ENCODE measurements at places on chromosomes 1 and 21.
A peak's percentile ranks its signal among the peaks of the same experiment; 100 is the strongest.

GRCh38 chr1:37861151-37861550 is 1.8 kb upstream of the MTF1 start:
- no peak for DNase-seq

- no peak for DNase-seq
Observed at GRCh38 chr1:1176931-1177330, 3.3 kb downstream of the TTLL10 start.

GRCh38 chr1:227886993-227887696 is 60.6 kb downstream of the WNT9A start:
- DNase-seq = no peak

DNA sequence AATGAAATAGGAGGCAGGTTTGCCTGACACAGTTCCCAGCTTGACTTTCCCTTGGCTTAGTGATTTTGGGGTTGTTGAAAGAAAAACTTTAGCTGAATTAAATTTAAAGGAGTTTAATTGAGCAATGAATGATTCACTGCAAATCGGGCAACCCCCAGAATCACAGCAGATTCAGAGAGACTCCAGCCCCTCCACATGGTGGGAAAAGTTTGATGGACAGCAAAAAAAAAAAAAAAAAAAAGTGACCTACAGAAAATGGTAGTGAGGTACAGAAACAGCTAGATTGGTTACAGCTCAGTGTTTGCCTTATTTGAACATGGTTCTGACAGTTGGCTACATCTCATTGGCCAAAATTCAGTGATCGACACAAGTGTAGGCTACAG is 12.6 kb upstream of the IFNAR2 start:
- DNase-seq = no peak

- no peak for DNase-seq
Observed at GRCh38 chr21:41483415-41483814, 24.5 kb downstream of the TMPRSS2 start.

GRCh38 chr1:100606438-100606837 is 68.5 kb downstream of the GPR88 start:
- DNase-seq = no peak

GRCh38 chr1:46961066-46961758 is 19.9 kb upstream of the CYP4A11 start:
- DNase-seq = no peak

- DNase-seq = no peak
Observed at GRCh38 chr1:186518395-186518794, 57.5 kb upstream of the PDC start.

DNA sequence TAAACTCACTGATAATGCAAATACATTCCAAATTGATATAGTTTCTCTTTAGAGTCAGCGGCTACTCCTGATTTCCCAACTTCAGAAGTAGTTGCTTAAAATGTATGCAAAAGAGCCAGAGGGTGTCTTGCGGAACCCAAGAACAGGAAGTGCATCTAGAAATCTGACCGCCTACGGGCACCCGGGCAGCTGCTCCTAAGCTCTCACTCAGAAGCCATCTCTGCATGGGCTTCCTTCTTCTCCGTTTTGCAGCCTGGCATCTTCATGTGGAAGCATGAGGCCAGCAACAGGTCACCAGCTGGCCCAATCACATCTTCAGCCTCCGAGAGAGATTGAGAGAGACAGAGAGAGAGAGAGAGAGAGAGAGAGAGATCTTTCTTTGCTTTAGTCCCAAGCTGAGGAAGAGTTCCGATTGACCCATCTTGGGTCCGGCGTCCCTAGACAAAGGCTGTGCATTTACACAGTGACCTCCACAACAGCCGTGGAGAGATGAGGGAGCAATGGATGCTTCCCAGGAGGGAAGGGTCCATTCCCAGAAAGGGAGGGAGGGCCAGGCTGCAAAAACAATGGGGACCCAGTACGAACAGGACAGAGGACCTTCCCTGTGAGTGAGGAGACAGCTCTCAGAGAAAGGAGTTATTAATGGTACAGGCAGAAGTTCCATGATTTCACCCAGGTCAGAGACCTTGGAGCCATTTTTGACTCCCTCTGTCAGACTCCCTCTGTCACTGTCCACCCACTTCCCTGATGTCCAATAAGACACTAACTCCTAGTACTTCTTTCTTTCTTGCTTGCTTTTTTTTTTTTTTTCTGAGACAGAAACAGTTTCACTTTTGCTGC is 28.2 kb upstream of the SLC30A1 start:
- no peak for DNase-seq

- DNase-seq = no peak
Observed at GRCh38 chr21:31268090-31268489, 76.0 kb downstream of the TIAM1 start.

GRCh38 chr21:36047139-36047538 is 13.2 kb downstream of the SETD4 start:
- DNase-seq = no peak

GRCh38 chr1:73744985-73745384 is 453.0 kb downstream of the LRRIQ3 start:
- no peak for DNase-seq

GRCh38 chr1:231926340-231926739 is 299.8 kb downstream of the DISC1 start:
- peak; percentile 27 for DNase-seq

- DNase-seq = no peak
Observed at GRCh38 chr1:158675563-158676323, 10.8 kb downstream of the SPTA1 start.

GRCh38 chr1:188043536-188044245 is 1214.9 kb downstream of the PLA2G4A start:
- no peak for DNase-seq

DNA sequence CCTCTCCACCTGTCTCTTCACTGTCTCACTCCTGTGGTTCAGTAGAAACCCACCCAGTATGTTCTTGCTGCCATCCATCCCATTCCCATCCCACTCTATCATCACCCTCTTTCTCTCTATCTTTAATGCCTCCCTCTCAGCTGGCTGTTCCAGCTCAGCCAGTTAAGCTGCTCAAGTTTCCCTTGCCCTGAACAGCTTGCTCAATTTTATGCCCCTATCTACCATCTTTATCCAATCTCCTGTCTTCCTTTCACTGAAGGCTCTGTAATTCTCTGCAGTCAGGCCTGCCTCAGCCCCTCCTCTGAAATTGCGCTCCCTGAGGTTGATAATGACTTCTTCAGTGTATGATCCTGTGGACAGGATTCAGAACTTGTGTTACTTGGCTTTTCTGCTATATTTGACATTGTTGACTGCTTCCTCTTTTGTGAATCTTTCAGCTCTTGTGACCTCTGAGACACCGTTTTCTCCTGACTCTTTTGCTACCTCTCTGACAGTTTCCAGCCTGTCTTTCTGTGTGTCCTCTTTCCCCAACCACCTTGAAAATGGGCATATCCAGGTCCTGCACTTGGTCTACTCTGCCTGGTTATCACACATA is 13.9 kb upstream of the BCAR3 start:
- DNase-seq = no peak

- DNase-seq = peak; percentile 52
Observed at GRCh38 chr1:114670083-114671010, 498 bp upstream of the DENND2C start.

- no peak for DNase-seq
Observed at GRCh38 chr1:78722521-78722920, 72.9 kb downstream of the IFI44 start.

GRCh38 chr21:37849506-37850102 is 66.7 kb downstream of the KCNJ6 start:
- DNase-seq = no peak

DNA sequence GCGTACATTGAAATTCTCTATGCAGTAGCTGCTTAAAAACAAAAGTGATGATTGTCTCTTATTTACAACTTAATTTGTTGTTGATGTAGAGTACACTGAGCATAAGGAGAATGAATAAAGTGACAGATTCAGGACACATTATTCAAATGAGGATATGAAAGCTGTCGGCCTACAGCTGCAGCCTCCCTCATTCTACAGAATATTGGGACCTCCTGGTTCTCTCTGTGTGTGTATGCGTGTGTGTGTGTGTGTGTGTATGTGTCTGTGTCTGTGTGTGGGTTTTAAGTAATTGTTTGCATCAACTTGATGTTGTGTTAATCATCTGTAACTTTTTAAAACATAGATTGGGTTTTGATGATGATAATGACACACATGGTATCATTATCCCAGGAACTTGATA is 17.9 kb downstream of the PROX1 start:
- DNase-seq = no peak

GRCh38 chr1:182707122-182707521 is 22.7 kb upstream of the RGS8 start:
- no peak for DNase-seq

- no peak for DNase-seq
Observed at GRCh38 chr21:40143822-40144525, 276.7 kb downstream of the PCP4 start.

DNA sequence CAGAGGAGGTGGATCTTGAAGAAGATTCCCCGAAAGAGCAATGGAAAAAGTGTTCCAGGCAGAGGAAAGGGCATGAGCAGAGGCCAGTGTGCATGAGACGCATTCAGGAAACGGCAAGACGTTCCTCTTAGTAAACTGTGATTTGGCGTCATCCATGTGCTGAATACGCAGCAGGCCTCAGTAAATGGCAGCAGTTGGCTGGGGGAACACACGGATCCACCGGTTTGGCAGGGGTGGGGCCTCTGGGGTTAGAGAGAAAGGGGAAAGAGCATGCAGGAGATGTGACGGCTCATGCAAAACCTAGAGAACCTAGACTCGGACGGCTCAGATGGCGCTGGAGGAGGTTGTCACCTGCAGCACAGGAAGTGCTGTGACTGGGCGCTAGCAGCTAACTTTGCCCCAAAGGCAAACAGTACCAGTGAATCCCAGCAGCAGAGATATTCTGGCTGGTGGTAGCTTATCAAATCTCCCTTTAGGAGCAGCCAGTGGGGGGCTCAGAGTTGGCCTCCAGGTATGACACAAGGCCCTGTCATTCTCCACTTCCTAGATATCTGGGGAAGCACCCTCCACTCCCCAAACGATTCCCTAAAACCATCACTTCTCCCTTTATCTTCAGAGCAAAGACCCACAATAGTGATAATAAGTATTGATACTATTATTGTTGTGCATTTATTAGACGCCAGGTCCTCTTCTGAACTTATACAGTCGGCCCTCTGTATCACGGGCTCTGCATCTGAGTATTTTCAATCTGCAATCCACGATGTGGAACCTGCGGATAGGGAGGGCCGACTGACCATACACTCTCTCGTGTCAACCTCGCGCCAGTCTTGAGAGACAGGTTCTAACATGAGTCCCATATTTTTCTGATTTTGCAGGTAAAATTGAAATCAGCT is 7.6 kb downstream of the LAPTM5 start:
- DNase-seq = no peak

DNA sequence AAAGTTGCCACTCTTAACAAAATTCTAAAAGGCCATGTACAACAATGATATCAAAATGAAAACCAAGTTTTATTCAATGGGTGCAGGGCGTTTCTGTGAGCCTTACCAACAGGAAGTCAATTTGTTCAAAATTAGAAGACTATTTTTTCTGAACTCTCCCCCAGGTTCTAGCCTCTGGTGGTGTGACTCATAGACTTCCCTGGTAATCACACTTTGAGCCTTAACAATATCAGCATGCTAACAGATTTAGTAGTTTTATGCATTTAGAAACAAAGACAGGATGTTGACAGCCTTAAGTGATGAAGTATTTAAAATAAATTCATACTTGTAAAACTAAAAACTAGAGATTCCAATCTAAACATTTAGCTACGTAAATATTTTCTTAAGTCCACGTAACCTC is 88.4 kb downstream of the LRRC8C start:
- DNase-seq = no peak

GRCh38 chr1:2528966-2529783 is 888 bp downstream of the HES5 start:
- no peak for DNase-seq

GRCh38 chr1:113659556-113659955 is 99.7 kb downstream of the PHTF1 start:
- DNase-seq = no peak

GRCh38 chr21:44867999-44868700 is 5.3 kb downstream of the PTTG1IP start:
- DNase-seq = no peak

DNA sequence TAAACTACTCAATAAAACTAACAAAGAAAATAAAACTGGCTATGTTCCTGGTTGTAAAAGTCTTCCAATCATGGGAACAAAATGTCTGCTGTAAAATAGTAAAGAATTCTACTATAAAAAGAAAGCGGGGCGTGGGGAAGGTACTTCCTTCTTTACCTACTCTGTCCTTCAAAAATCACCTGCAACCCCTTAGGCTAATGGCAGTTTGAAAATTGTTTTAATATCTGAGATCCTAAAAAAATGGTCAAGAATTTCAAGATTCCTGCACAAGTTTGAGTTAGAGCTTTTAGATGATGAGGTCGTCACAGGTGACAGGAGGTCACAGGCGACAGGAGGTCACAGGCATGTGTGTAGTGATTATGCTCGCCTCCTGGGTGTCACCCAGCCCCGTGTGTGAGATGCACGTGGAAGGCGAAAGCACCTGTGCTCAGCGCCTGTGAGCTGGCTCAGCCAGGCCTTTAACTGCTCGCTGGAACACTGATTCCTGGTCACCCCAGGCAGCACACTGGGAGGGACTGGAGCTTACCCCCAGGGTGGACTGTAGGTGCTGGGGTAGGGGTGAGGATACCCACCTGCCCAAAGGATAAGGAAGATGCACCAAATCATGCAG is 18.6 kb upstream of the TMPRSS2 start:
- no peak for DNase-seq

GRCh38 chr1:39395357-39395831 is 96.0 kb upstream of the BMP8A start:
- peak; percentile 76 for DNase-seq

DNA sequence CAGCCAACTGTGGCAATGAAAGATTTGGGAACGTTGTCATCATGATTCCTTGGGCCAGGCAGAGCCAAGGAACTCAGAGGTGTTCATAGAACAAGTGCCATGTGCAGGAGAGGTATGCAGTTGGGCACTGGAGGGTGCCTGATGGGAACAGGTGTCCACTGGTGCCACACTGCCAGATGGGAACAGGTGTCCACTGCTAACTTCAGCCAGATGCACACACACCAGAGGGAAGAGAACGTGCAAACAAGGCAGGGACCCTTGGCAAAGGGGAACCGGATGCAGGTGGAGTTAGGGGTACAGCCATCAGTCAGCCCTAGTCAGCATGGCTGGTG is 13.5 kb downstream of the OLFML2B start:
- DNase-seq = no peak

DNA sequence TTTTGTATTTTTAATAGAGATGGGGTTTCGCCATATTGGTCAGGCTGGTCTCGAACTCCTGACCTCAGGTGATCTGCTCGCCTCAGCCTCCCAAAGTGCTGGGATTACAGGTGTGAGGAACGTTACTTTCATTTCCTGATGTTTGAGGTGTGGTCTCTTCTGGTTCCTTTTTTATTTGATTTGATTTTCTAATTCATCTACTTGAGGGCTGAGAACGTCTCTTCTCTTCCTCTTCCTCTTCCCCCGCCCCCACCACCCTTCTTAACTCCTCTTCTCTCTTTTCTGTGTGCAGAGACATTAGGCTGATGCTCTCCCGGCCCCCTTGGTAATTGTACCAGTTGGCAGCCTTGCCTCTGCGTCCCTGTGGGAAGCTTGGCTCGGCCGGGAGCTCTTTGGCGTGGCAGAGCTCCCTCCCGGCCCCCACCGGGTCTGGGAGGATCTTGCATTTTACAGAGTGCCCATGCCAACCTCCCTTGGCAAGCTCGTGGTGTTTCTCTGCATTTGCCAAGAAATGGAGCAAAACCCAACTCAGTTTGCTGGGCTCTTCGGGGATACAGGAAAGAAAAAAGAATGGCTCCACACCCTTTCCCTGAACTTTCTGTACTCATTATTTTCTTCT is 19.9 kb downstream of the CRYAA start:
- DNase-seq = no peak
